ENCODE measurements at places on chromosomes 1 and 21.

- DNase-seq = no peak
These were observed 15.5 kb downstream of the SLC2A1 start for GRCh38 chr1:42943166-42943565.

- peak; percentile 65 for DNase-seq
These were observed 26.8 kb downstream of the TSHB start for GRCh38 chr1:115056395-115056798.

GRCh38 chr1:53259932-53260331, 21.6 kb upstream of the MAGOH start:
- DNase-seq = no peak

- peak; percentile 65 for DNase-seq
These were observed 17.6 kb downstream of the SLC2A1 start for GRCh38 chr1:42940851-42941639.

DNA sequence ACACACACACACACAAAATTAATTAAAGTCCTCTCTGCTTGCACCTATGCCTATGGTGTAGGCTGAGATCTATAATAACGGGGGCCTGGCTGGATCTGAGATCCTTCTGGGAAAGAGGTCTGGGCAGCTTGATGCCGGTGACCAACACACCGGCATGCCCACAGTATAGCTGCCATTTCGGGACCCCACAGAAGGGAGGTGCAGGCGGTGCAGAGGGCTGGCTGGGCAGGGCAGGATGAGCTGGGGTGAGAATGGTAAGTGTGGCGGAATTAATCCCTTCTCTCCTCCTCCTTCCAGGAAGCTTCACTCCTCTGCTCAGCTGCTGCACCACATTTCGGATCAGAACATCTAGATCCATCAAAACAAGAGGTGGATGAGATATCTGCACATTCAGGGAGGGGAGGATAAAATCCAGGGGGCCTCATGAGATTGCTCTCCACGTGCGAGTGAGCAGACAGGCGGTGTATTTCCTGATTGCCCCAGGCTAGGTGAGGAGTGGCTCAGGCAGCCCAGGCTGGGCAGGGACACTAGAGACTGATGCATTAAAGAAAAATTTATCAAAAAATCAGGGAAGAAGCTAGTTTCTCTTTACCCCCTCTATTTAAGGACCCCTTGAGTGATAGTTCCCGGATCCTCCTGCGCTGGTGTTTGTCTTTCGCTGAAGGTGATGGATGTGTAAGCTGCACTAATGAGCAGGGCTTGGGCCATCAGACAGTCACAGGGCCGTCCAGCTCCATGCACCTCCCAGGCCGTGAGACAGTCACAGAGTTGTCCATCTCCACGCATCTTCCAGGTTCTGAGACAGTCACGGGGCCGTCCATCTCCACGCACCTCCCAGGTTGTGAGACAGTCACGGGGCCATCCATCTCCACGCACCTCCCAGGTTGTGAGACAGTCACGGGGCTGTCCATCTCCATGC, 449.9 kb downstream of the PTPRU start:
- no peak for DNase-seq

- DNase-seq = no peak
These were observed 498.7 kb upstream of the NFIA start for GRCh38 chr1:60583696-60584095.

GRCh38 chr1:178324003-178324402, 172.8 kb downstream of the CLEC20A start:
- DNase-seq = no peak

DNA sequence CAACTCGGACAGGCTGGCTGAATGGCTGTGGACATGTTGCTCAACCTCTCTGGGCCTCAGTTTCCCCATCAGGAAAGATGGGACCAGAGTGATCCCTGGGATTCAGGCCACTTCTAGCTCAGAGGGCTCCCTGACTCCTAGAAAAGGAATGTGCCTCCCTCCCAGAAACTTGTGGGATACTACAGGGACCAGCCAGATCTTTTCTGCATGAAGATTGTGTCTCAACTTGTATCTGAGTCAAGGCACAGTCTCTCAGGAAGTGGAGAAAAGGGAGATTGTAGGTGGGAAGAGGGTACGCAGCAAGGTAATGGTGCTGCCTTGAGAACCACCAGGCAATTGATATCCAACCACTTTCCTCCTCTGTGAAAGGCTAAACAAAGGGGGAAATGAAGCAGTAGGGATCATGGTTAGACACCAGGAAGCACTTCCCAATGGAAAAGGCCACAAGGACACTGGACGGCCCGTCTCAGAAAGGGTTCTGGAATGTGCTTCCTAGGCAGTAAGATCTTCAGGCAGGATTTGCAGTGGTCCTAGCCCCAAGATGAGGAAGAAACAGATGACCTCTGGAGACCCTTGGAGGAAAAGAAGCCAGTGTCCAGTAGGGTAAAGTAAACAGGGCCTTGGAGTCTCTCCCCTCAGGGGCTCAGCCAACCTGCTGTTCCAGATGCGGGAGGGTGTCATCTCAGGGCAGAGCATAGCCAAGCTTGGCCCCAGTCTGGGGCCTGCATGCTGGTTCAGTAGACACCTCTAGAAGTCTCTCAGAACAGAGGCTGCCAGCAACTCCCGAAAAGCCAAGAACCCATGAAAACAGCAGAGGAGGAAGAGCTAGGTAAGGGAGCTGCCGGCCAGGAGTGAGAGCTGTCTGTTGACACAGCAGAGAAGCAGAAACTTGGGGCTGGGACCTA, 16.8 kb downstream of the IFFO2 start:
- no peak for DNase-seq

- DNase-seq = no peak
These were observed 228.4 kb downstream of the RYR2 start for GRCh38 chr1:237270353-237270752.

DNA sequence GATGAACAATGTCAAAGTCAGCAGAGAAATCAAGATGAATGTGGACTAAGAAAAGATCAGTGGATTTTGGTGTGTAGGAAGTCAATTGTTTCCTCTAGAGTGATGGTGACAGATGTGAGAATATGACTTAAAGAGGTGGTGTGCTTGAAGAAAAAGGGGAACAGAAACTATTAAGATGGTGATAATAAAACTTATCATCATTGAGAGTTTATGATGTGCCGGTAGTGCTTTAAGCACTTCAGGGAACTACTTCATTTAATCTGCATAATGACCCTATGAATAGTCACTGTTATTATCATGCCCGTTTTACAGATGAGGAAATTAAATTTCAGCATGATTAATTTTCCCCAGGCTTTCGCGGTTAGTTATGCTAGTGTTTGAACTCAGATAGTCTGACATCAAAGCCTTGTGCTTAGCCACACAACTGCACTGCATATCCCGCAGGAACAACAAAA, 246.9 kb upstream of the LRRC7 start:
- DNase-seq = no peak

DNA sequence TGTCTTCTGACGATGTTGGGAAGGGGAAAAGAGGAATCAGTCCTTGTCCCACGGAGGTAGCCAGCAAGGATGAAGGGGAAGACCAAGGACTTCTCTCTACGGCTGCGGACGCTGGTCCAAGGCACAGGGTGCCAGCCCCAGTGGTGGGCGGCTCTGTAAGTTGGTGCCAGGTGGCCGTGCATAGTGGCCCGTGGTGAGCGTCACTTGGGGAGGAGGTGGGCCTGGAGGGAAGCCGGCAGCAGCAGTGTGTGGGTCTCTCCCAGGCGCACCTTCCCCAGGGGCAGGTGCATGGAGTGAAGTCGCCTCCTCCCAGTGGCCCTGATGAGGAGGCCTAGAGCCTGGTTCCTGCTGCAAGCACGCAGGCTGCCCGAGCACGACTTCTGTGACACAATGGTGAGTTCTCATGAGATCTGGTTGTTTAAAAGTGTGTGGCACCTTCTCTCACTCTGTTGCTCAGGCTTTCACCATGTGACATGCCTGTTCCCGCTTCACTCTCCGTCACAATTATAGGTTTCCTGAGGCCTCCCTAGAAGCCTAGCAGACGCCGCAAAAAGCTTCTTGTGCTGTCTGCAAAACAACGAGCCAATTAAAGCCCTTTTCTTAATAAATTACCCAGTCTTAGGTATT, 43.6 kb upstream of the TIAM1 start:
- DNase-seq = no peak

- DNase-seq = no peak
These were observed 8.1 kb downstream of the PSRC1 start for GRCh38 chr1:109274533-109275476.

- DNase-seq = no peak
These were observed 556.4 kb downstream of the KIF26B start for GRCh38 chr1:245710961-245711903.

DNA sequence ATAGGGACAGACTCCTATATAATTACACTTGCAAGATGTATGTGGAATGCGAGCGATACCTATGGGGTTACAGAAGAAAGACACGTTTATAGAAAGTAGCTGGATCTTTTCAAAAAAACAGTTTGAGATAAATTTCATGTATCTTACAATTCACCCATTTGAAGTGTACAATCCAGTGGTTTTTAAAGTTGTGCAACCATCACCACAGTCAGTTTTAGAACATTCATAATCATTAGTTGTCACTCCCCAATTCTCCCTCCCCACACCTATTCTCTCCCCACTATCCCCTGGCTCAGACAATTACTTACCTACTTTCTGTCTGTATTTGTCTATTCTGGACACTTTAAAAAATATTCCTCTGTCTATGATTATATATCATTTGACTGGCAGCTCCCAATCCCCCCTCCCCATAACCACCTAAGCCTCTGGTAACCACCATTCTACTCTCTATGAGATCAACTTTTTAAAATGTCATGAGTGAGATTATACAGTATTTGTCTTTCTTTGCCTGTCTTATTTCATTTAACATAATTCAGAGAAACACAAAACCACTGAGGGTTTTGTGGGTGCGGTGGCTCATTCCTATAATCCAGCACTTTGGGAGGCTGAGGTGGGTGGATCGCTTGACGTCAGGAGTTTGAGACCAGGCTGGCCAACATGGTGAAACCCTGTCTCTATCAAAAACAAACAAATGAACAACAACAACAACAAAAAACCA, 39.1 kb downstream of the MRPS6 start:
- DNase-seq = no peak

DNA sequence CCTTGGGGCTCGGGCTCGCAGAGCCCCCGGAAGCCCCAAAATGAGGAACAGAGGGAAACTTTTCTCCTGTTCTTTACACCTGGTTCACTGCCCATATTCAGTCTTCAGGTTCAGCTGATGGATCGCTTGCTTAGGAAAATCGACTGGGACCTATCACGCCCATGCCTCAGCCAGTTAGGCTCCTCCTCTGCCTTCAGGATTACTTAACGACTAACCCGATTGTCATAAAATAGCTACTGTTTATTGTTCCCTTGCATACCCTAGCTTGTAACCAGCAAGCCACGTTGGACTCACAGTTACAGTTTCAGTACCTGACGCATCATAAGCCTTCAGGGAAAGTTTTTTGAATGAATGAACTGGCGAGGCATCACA, 692 bp downstream of the TARDBP start:
- peak; percentile 21 for DNase-seq

GRCh38 chr1:41862384-41863221, 56.1 kb downstream of the HIVEP3 start:
- peak; percentile 63 for DNase-seq

DNA sequence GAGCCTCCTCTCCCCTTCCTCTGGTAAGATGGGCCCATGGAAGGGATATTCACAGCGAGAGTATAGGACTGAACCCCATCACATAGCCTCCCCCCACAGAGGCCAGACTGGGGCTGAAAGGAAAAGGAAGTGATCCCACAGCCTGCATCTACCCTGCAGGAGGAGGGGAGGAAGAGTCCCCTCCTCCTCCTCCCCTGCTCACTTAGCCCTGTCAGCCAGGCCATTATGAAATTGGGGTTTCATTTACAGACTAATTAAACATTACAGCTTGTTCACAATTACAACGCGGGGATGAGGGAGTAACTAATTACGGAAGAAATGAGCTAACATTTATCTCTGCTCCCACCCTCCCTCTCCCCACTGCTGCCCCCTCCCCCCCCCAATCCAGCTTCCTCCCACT, 25.4 kb downstream of the DMAP1 start:
- no peak for DNase-seq

GRCh38 chr1:61436016-61436415, 288.9 kb downstream of the TM2D1 start:
- DNase-seq = no peak

- no peak for DNase-seq
These were observed 61.5 kb downstream of the MAB21L3 start for GRCh38 chr1:116172666-116173065.

DNA sequence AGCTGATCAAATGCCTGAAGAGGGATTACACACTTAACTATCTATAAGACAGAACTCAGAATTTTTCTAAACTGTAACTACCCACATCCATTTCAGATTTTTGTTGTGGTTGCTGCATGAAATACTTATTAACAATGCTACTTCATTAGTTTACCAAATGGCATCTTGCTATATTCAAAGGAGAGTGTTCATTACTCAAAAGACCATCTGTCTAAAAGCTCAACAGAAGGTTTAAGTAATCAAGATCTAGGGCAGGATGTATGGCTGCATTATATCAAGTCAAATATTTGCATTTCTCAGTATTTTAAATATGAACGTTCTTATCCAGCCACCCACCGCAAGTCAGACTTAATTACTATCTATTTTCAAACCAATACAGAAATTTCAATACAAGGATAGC, 79.9 kb downstream of the SIPA1L2 start:
- DNase-seq = no peak

- peak; percentile 37 for DNase-seq
These were observed 45.7 kb downstream of the ABCD3 start for GRCh38 chr1:94463765-94464330.

DNA sequence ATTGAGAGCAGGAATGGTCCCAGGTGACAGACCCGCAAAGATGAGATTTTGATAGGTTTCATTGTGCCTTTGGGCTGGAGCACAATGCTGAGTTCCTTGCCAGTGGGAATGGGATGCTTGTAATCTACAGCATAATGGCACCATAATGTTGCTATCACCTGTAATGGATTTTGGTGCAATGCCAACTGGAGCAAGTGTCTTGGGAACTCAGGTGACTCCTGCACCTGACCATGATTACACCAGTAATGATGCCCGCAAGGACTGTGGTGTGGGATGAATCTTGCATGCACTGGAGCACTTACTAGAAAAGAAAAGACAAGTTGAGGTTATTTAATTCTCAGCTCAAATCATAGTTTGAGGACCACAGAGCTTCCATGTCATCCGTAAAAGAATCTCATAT, 96.7 kb downstream of the PTPRU start:
- no peak for DNase-seq

- DNase-seq = no peak
These were observed 126.4 kb downstream of the FAM78B start for GRCh38 chr1:166040202-166040997.

GRCh38 chr21:35226968-35227744, 178.1 kb upstream of the RUNX1 start:
- DNase-seq = no peak

GRCh38 chr1:232634096-232634495, 4.2 kb upstream of the SIPA1L2 start:
- peak; percentile 89 for DNase-seq

Measured in CD14-positive monocyte (primary cell).